Activated CD4-positive, CD25-positive, alpha-beta regulatory T cell (primary cell): ENCODE measurements at places on chromosomes 16 and 17.
A peak's percentile ranks its signal among the peaks of the same experiment; 100 is the strongest.

DNA sequence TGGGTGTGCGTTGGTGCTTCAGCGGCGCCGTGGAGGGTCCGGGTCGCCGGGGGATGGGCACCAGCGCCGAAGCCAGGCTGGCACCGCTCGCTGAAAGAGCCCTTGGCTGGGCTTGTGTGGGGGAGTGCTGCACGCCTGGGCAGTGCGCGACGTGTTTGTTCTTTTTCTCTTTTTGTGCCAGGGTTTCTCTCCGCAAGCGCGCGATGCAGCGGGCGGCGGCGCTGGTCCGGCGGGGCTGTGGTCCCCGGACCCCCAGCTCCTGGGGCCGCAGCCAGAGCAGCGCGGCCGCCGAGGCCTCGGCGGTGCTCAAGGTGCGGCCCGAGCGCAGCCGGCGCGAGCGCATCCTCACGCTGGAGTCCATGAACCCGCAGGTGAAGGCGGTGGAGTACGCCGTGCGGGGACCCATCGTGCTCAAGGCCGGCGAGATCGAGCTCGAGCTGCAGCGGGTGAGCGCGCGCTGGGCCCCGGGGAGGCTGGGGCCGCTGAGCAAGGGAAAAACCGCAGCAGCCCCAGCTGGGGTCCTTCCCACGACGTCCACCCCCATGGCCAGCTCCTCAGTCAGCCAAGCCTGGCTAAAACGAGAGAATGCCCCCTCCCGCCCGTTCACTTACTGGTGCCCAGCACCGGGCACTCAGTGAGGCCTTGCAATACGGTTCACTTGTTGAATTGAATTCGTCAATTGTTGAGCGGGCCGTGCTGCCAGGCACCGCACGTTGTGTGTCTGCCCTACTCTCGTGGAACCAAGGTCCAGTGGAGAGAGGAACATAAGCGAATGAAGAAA lies 541 bp downstream of the GPT2 start:
- no peak for DNase-seq

DNA sequence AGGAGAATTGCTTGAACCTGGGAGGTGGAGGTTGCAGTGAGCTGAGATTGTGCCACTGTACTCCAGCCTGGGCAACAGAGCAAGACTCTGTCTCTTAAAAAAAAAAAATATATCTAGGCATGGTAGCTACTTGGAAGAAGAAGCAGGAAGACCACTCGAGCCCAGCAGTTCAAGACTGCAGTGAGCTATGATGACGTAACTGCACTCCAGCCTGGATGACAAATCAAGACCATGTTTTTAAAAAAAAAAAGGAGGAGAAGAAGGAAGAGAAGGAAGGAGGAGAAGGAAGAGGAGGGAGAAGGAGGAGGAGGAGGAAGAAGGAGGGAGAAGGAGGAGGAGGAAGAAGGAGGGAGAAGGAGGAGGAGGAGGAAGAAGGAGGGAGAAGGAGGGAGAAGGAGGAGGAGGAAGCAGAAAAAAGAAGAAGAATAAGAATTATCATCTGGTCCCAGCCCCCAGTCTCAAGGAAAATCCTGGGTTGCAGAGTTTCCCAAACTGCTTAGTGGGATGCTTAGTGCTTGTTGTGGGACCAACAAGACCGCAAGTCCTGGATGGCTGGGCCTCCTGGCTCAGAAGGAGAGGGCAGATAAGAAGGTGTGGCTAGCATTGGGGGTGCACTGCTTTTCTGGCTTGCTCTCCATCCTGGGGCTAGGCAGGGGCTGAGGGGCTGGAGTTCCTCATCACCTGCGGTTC lies 3.7 kb upstream of the DRC7 start:
- DNase-seq = no peak

DNA sequence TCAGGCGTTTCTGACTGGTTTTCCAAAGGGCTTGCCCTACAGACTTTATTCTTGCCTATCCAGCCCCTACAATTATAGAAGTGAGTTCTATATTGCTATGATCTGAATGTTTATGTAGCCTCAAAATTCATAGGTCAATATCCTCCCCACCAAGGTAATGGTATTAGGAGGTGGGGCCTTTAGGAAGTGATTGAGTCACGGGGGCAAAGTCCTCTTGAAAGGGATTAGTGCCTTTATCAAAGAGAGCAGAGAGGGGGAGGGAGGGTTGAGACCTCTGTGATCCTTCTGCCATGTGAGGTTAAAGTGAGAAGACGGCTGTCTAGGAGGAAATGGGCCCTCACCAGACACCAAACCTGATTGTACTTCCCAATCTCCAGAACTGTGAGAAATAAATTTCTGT lies 931 bp upstream of the CPHXL start:
- DNase-seq = no peak

DNA sequence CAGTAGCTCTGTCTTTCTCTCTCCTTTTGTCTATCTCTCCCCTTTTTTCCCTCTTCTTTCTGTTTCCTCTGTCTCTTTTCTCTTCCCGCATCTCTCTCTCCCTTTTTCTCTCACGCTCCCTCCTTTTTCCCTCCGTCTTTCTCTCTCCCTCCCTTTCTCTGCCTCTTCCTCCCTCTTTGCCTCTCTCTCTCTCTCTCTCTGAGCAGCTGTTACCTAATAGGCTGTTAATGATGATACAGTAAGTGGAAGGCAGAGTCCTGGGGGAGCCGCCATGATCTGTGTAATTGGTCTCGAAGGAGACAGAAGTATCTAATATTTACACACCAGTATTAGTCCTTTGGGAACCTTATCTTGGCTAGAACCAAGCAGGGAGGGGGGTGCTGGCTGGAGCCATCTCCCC lies 136.1 kb upstream of the CIBAR2 start:
- no peak for DNase-seq

GRCh38 chr17:61754124-61754523 lies 109.2 kb downstream of the BRIP1 start:
- DNase-seq = no peak

DNA sequence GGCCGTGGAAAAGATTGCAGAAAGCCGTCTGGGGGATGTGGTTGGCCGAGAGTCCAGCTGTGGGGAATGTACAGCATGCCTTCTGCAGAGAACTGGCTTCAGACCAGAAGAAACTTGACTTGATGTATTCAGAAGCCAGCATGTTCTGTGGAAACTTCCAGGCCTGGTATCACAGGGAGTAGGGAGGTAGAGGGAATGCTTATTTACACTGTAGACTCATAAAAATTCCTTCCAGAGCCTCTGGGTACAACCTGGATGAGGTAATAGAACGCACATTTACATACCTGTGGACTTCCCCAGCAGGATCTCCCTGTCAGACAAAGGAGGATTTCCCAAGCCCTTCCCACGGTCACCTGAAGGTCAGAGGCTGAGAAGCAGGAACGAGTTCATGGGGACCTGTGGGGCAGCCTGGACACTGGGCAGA lies 11.8 kb upstream of the GAS7 start:
- no peak for DNase-seq

DNA sequence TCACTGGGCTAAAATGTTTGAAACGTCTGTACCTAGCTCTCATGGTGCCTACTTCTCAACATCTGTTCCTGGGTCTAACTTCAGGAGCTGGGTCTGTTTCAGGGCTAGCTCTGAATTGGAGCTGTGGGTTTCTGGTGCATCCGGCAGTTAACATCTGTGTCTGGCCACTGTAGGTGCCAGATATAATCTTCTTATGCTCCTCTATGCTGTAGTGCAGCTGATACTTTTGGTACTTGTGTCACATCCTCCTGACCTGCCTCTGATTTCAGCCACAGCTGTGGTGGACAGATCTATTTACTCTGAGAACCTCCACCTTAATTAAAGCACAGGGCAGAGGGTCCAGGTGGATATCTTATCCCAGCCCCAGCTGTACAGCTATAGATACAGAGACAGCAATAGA lies 496.5 kb upstream of the CDH11 start:
- DNase-seq = no peak

- DNase-seq = no peak
Measured at GRCh38 chr16:87832741-87833502, 36.4 kb downstream of the SLC7A5 start.

DNA sequence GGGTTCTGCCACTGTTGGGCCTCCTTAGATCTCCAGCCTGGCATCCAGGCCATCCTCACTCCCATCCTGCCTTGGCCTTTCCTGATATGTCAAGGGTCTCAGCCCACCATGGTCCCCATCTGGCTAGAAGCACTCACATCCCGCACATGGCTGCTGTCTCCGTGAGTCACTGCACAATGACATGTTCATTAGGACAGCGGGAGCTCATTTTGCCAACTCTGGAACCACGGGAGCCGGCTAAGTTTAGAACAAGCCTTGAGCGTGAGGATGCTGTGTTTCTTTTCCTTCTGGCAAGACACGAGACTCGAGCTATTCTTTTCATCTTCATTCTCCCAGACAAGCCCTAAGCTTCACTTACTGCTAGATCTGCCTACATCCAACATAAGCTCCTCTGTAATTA lies 65.7 kb upstream of the KSR1 start:
- no peak for DNase-seq

DNA sequence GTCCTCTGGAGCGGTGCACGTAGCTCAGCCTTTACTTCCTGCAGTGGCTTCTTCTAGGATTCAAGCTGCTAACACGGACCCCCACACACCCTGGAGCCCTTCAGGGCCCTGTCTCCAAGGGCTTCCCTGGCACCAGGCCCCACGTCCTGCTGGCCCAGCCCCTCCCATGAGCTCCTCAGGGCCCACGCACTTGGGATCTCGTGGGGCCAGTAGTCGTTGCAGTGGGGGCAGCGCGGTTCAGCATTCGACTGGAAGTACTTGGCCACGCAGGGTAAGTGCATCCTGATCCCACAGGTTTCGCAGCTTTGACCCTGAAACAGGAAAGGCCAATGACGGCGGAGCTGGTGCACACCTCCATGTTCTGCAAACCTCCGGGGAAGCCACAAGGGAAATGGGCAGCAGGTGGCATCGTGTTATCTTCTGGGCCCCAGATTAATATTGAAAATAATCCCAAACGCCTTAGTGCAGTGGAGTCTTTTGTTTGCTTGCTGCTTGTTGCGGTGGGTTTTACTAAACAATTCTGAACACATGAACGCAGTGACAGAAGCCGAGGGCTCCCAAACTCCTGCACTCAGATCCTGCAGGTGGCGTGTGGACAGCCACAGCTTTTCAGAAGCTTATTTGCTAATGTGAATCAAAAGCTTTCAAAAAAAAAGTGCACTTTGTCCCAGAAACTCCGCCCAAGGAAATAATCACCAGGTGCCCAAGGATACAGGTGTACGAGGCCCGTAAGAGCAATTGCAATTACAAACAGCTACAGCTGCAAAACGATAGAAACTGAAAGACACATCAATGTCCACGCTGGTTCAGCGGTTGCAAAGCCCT lies 22.4 kb downstream of the KDM8 start:
- no peak for DNase-seq

GRCh38 chr16:69118994-69119393 lies 13.4 kb downstream of the CHTF8 start:
- no peak for DNase-seq

- DNase-seq = no peak
Measured at GRCh38 chr17:72588961-72589360, 468.1 kb downstream of the SOX9 start.

GRCh38 chr16:26394409-26394808 lies 672.3 kb upstream of the C16orf82 start:
- no peak for DNase-seq

GRCh38 chr17:8820311-8821010 lies 21.3 kb upstream of the MFSD6L start:
- DNase-seq = no peak

DNA sequence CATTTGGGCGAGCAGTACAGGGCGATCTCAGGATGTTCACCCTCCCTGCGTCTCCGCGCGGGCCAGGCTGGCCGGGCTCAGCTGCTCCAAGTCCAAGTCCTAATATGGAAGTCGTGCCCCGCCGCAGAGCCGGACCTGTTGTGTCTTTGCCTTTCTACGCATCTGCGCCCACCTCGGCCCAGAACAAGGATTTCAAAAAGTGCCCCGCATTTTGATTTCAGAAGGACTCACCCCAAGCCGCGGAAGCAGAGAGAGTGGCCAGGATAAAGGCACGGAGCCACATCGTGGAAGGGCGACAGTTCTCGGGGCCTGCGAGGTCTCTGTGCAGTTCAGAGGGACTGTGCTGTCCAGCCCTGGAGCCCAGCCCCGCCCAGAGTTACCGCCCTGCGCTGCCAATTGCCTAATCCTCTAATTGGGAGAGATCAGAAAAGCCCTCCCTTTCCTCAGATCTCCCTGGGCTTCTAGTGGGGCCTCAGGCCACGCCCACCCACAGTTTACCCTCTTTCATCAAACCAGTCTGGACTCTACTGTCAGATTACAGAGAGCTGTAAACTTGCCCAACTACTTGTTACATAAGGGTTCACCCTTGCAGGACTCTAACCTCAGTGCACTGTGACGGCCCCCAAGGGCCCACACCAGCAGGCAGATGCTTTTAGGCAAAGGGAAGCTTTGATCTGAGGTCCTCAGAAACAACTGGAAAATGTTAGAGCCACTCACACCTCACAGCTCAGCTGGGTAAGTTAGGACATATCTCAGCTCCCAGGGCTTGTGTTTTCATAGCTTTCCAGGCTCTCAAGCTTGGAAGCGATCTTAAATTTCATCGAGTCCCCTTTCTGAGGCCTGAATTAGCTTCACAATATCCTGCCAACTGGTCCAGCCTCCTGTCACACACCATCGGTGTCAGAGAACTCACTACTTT lies at the start of gene CES1:
Gene CES1 (minus strand): TSS at position 324 of the 919 bp plus-strand sequence. CDS start 41 bp downstream, at position 283.
- no peak for DNase-seq

DNA sequence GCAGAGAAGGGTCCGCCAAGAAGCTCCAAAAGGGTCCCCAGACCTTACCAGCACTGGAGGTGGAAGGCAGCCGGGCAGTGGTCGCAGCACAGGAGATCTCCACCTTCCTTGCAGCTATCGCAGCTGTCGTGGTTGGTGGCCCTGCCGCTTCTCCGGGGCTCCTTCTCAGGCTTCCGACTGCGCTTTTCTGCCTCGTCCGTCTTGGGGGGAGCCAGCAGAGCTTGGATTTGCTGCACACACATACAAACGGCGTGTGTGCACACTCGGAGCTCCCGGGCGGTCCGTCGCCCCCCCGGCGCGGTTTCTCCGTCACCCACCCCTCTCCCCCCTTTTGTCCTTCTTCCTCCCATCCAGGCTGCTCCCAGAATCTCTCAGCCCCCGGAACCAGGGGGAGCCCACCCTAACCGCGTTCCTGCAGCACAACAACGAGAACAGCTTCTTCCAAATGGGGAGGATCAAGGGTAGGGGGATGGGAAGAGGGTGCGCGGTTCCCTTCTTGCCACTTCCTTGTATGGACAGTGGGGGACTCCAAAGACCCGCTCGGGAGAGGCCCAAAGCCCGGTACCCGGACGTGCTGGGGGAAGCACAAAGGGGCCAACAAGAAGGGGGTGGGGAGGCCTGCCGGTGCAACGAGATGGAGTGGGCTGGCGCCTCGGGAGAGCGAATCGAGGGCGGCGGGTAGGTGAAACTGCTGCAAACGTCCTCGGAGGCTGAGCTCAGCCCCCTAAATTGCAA lies 1.1 kb downstream of the PHF12 start:
- peak; percentile 24 for DNase-seq

DNA sequence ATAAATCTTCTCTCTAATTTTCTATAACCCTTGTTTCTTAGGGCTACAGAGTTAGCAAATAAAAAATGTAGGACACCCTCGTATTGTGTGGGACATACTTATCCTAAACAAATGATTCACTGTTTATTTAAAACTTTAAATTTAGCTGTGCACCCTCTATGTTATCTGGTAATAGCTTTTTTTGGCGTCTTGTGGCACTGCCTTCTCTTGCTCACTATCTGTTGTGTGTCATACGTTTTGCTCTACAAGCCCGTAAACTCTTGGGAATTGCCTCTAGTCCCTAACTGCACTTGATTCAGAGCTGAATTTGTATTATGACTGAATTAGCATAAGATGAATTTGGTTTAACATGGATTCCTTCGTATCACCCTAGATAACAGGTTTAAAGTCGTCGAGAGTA lies 144.3 kb upstream of the MYOCD start:
- DNase-seq = no peak
